ENCODE measurements at places on chromosomes 4 and X. TPM values are rescaled to one million over a fixed set of nuclear protein-coding genes. Genes with fewer than 3 reads are reported as not detected.
A peak's percentile ranks its signal among the peaks of the same experiment; 100 is the strongest.

Gene GUCY2F
- total RNA-seq: not detected

- no peak for DNase-seq
These were observed 2.6 kb upstream of the DTHD1 start for GRCh38 chr4:36278789-36279188.

DNA sequence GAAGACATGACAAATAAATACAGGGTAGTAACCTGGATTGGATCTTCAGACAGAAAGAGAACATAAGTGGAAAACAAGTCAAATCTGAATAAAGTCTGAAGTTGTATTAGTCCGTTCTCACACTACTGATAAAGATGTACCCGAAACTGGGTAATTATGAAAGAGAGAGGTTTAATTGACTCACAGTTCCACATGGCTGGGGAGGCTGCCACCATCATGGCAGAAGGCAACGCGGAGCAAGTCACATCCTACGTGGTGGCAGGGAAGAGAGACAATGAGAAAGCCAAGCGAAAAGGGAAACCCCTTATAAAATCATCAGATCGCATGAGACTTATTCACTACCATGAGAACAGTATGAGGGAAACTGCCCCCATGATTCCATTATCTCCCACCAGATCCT is 82.8 kb downstream of the USP46 start:
- DNase-seq: no peak

- no peak for DNase-seq
These were observed 446.3 kb downstream of the MID1IP1 start for GRCh38 chrX:39247536-39247935.

DNA sequence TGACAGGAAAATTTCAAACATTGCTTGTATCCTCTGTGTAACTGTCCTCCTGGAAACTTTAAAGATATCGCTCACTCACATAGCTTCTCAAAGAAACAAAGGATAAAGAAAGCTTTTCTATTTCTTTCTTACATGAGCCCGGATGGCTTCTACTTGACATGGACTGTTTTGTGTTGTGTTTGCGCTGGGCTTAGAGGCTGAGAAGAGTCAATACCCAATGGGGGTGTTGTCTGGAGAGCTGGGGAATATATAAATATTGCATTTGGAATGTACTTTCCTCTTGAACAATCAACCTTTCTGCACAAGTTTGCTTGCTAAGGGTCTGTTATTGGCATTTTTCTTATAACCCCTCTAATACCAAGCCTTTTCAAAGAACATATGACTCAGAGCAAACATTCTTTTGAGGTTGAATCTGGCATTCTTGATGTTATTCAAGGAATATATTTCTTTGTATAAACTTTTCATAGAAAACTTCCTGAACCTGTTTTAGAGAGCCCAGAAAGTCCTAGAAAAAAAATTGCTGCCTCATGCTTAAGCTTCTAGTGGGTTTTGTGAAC is 331.9 kb downstream of the PACRGL start:
- DNase-seq: no peak

GRCh38 chr4:7642741-7643458 is 208.2 kb upstream of the PSAPL1 start:
- no peak for DNase-seq

GRCh38 chrX:109040057-109040456 is 303.7 kb upstream of the IRS4 start:
- DNase-seq: no peak

DNA sequence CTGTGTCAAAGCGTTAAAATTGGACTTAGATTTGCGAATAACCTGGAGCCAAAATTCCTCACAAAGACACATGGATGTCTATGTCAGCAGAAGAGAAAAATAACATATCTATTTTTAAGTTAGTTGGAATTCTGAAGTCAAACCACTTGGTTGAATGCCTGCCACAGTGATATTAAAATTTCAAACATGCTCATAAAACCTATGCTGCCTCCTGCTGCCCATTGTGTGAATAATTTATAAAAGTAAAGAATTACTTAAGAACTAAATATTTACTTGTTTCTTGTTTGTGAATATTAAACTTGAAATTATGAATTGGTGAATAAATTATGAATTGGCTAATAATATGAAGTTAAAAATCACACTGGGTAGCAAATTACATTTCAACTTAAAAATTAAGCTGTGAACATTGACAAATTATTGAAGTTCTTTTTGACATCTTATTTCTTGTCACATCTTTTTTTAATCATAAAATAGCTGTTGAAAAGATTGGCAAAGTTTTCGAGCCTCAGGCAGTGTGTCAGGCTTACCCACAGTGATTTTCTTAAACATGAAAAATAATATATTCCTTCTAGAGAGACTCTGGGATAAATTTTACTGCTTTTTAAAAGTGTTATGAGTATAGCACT is 35.4 kb downstream of the FABP2 start:
- DNase-seq: no peak

DNA sequence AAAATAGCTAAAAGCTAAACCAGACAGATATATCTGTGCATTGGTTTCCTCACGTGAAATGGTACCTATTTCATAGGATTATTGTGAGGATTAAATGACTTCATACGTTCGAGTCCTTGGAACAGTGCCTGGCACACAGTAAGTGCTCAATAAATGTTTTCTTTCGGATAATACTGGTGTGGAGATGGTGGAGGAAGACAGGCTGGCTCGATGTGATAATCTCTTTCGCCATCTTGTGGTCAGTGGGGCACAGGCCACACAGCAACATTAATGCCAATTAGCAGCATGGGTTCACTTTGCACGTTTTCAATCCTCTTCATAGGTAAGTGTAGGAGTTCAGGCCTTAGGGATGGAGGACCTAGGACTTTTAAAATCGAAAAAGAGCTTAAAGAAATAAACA is 9.3 kb downstream of the PAGE4 start:
- DNase-seq: peak; percentile 12

GRCh38 chrX:103941201-103941975 is 21.0 kb upstream of the TMSB15B start:
- no peak for DNase-seq
